ENCODE measurements at places on chromosomes 13 and 19. TPM values are rescaled to one million over a fixed set of nuclear protein-coding genes. Genes with fewer than 3 reads are reported as not detected.

DNA sequence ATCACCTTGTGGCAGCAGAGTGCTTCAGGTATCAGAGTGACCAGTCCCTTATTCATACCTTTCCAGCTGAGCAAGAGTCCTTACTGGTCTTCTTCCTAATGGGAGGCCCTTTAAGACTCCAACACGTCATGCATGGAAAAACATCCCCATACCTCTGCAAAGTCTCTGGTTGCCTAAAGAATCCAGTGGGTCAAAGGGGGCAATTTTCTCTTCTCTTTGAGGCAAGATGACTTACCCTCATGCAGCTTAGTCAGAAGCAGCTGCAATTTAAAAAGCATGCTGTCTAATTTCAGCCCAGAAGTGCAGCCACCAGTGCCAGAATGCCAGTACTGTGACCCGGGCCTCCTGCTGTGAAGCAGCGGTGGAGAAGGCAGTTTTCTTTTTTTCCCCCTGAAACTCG lies 18.7 kb downstream of the PPP5C start:
- peaks cover 23% of the 10 kb centered on the region for H3K36me3 ChIP-seq
- H3K27me3 ChIP-seq: no peaks in the 10 kb centered on the region
- no peak for DNase-seq
- H3K4me1 ChIP-seq: peaks cover 10% of the 10 kb centered on the region
- no peak overlapping the region for H3K4me3 ChIP-seq

CCDC70 gene
- not detected for total RNA-seq

GRCh38 chr13:99731747-99732146 lies 230.5 kb downstream of the TM9SF2 start:
- H3K4me1 ChIP-seq: peaks cover 66% of the 10 kb centered on the region
- peak overlapping the region; percentile 74 for H3K27ac ChIP-seq
- H3K27me3 ChIP-seq: no peaks in the 10 kb centered on the region
- no peaks in the 10 kb centered on the region for H3K36me3 ChIP-seq
- no peak for DNase-seq

APOE gene
- 824 TPM for total RNA-seq

MPV17L2 gene
- 28.0 TPM for total RNA-seq

- H3K4me3 ChIP-seq: peak within 1 kb of the TSS; percentile 93
- H3K27me3 ChIP-seq: peaks cover 18% of the 10 kb centered on the region
- no peak for DNase-seq
- H3K36me3 ChIP-seq: peaks cover 4% of the 10 kb centered on the region
Observed at GRCh38 chr19:35901854-35902661, at the start of gene HCST. TSS of gene HCST (plus strand) at chr19:35902529. CDS start at chr19:35902594, 65 bp downstream.

ACER1 gene
- not detected for total RNA-seq

GRCh38 chr13:100382785-100383184 lies 205.8 kb downstream of the GGACT start:
- DNase-seq: no peak
- H3K4me1 ChIP-seq: peaks cover 16% of the 10 kb centered on the region
- H3K27me3 ChIP-seq: no peaks in the 10 kb centered on the region
- peaks cover 23% of the 10 kb centered on the region for H3K36me3 ChIP-seq

GRCh38 chr19:37699057-37699456 lies 20.5 kb downstream of the ZNF607 start:
- H3K27ac ChIP-seq: no peak overlapping the region
- peaks cover 52% of the 10 kb centered on the region for H3K36me3 ChIP-seq
- no peak for DNase-seq
- peaks cover 19% of the 10 kb centered on the region for H3K4me1 ChIP-seq
- H3K4me3 ChIP-seq: no peak overlapping the region

DNA sequence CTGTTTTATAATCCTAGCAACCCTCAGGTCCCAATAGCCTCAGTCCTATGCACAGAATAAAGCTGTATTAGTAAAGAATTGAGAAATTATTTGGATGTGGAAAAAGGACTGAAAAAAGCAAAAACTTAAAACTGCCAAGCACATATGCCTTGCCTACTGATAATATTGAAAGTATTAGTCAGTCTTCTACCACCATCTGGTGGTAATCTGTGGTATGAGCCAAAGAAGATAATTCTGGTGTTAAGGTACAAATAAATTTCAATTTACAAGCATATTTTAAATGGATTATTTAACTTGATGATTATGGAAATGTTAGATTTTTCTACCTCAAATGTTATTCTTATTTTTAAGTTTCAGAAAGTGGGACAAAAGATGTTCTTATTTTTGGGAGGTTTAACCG lies 460.3 kb upstream of the KLHL1 start:
- no peaks in the 10 kb centered on the region for H3K4me1 ChIP-seq
- H3K4me3 ChIP-seq: no peak overlapping the region
- H3K27ac ChIP-seq: no peak overlapping the region
- H3K36me3 ChIP-seq: no peaks in the 10 kb centered on the region
- no peak for DNase-seq

- H3K36me3 ChIP-seq: peaks cover 16% of the 10 kb centered on the region
- H3K4me3 ChIP-seq: no peak overlapping the region
- H3K27me3 ChIP-seq: no peaks in the 10 kb centered on the region
- H3K27ac ChIP-seq: no peak overlapping the region
Observed at GRCh38 chr19:50008532-50008931, 16.6 kb downstream of the VRK3 start.

DNA sequence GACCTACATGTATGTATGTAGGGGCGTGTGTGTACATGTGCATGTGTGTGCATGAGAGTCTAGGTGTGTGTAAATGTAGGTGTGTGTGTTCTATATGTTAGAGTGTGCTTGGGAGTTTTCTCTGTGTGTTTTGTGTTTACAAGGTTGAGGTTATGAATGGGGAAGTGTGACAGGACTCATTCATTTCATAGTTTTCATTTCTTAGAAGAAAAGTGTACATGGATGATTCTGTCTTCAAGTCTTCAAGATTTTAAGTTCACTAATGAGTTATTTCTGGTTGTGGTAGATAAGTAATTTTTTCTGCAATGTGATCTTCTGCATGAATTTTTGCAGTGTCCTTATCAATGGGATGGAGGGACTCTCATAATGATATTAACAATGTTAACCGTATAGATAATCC lies 118.2 kb upstream of the SLC10A2 start:
- no peak overlapping the region for H3K4me3 ChIP-seq
- H3K4me1 ChIP-seq: peaks cover 15% of the 10 kb centered on the region
- no peak for DNase-seq
- no peaks in the 10 kb centered on the region for H3K36me3 ChIP-seq

- DNase-seq: no peak
- H3K36me3 ChIP-seq: no peaks in the 10 kb centered on the region
- H3K4me1 ChIP-seq: peaks cover 12% of the 10 kb centered on the region
- no peak overlapping the region for H3K27ac ChIP-seq
- H3K27me3 ChIP-seq: peaks cover 6% of the 10 kb centered on the region
Observed at GRCh38 chr13:79485014-79485811, 4.3 kb downstream of the NDFIP2 start.
